ENCODE measurements at places on chromosomes 7 and 10.

DNA sequence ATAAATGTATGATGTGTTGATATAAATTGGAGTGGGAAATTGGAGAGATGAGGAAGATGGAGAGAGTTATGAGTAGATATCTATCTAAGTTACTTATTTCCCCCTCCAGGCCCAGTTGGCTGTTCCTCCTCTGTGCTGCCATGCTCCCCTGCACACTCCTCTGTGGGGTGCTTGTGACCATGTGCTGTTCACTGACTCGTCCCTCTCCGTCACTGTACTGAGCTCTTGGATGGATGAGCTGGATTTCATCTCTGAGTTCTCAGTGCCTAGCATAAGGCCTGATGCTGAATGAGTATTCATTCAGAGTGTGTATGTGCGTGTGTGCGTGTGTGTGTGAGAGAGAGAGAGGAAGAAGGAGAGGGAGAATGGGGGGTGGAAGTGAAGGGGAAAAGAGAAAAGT is 14.5 kb downstream of the OR9A2 start:
- no peak for DNase-seq

GRCh38 chr7:139687980-139688632 is 89.7 kb downstream of the HIPK2 start:
- no peak for DNase-seq

GRCh38 chr7:141674171-141674671 is 27.7 kb downstream of the DENND11 start:
- DNase-seq, result no peak

DNA sequence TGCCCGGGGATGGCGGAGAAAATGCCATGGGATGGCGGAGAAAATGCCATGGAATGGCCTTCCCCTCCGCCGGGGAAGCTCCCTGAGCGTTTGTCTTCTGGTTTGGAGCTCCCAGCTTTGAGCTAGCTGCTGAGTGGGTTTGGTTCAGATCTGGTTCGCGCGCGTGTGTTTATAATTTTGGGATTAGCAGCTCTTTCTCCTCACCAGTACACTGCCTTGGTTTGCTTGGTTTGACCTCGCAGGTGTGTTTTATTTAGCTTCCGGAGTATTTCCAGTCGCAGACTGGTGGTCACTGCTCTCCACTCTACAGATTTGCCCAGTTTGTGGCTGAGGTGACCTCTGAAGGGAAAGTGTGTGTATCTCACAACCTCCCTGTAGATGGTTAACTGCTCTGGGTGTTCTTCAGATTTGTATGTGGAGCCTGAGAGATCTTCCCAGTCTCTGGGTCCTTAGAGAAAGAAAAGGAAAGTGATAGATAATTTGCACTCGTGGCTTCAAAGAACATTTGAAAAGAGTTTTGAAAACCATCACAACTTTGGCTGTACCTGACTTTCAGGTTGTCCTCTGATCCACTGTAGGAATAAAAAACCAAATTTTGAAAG is 597 bp downstream of the ZNF277 start:
- DNase-seq, result no peak

DNA sequence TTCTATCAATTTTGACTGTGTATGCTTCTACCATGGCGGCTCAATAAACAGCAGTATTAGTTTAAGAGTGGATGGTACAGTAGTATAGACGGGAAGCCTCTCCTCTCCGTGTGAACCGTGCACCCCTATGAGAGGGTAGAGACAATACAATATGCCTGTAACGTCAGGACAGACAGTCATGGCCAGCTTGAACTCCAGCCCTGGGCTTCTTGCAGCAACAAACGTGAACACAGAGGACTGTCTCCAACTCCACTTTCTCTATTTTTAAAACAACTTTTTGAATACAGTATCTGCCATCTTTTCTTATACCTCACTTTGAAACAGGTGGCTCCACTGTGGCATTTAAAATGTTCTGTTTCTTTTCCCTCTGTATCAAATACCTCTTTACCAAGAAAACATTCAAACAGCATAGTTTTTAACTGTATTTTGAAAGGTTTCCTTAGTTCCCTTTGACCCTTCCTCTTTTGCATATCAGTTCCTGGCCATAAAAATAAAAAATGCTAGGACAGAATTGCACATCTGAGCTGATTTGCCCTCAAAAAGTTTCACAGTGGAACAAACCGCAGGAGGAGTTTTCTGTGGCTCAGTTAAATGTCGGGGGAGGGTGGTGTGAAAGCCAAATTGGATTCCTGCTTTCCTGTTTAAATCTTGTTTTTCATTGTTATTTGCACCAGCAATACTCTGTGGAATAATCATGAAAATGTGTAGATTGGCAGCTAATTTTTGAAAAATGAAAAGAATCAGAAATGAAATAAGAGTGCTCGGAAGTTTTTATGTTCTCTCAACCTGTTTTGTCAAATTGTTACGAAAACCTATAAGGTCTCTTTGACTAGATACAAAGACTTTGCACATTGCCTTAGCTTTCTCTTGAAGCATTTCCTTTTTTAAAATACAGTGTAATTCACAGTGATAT is 8.0 kb downstream of the IKZF1 start:
- DNase-seq, result no peak

GRCh38 chr10:127919418-127920271 is 12.7 kb downstream of the PTPRE start:
- no peak for DNase-seq

GRCh38 chr10:69961881-69962745 is 90.5 kb upstream of the MACROH2A2 start:
- DNase-seq, result no peak

DNA sequence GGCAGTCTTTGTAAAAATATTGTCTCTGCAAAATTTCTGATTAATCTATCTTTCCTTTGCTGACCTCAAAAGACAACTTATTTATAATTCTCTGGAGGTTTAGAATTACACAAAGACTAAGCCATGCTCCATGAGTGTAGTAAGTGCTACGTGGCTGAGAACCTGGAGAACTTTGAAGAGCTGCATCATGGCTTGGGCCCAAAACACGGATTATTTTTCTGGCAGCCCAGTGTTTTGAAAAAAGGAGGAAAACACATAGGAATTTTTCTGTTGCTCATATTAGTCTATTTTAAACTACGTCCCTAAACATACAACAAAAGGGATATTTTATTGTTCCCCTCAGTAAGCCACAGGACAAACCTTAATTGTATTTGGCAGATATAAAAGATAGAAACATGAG is 360.7 kb upstream of the MYO3A start:
- DNase-seq, result no peak

GRCh38 chr10:80075781-80076180 is 2.7 kb upstream of the TMEM254 start:
- no peak for DNase-seq

DNA sequence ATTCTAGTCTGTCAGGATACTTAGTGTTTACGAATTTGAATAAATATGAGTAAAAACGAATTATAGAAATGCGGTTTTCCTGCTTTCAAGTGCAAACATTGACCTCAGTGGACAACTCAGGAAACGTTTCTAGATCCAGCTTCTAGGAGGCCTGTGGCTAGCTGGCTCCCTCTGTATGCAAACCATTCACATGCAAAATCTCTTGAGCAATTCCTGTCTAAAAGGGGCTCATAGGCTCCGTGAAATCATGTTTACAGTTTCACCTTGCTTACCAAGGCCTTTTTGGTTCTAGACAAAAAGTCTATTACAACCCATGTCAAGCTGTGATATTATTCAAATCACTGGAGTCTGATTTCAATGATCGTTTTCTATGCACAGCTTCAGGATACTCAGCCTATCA is 364.5 kb downstream of the DPP6 start:
- DNase-seq, result no peak

GRCh38 chr10:103668351-103669242 is 175.1 kb downstream of the NEURL1 start:
- no peak for DNase-seq

DNA sequence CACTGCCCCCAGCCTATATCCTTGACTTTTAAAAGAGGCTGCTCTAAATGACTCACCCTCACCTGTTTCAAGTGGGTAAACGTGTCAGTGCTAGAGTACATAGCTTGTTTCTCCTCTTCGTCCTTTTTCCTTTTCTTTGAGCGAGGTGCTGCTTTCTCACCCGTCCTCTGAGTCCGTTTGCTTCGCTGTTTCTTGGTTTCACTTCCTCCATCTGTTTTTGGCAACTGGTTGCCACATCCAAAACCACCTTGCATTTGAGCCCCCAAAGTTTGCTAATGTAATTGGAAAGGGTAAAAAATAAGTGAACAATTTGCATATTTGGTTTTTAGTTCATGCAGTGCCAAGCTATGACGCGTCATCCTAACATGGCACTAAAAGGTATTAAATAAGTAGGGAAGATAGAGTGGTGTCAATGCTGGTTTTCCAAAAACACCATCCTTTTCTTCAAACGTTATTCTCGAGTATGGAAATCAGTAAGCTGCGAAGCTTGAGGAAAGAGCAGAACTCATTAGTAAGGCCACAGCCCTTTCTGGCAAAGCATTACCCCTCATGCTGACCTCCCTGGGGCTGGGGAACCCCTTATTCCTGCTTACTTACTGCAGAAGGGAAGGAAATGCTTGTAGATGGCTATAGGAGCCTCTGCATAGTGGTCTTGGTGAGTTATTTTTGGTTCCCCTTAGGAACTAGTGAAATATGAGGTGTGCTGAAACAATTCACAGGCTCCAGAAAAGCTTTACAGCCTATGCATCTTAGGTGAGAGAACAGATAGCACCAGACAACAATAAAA is 133.5 kb downstream of the GALNT11 start:
- DNase-seq, result no peak

GRCh38 chr10:59622320-59623132 is 87.1 kb downstream of the SLC16A9 start:
- DNase-seq, result no peak

GRCh38 chr10:26735435-26735834 is 37.9 kb downstream of the PDSS1 start:
- DNase-seq, result no peak

- no peak for DNase-seq
Measured at GRCh38 chr10:122288262-122288661, 17.2 kb downstream of the BTBD16 start.

- no peak for DNase-seq
Measured at GRCh38 chr10:7269988-7270387, 140.8 kb downstream of the SFMBT2 start.

DNA sequence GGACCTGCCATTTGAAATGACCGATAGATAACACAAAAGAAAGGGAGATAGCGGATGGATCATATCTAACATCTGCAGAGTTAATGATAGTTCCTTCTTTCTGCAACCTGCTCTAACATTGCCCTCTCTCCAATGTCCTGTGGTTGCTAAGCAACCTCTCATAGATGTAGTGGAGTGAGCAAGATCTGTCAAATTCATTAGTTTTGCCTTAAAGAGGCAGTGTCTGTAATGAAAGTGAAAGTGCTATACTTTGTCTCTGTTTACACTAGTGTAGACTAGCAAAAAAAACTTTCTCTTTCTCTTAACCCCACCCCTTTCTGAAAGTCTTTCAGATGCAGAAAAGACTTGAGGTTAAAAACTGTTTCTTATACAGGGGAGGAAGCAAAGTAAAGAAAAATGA is 1196.9 kb downstream of the SORCS3 start:
- no peak for DNase-seq

- no peak for DNase-seq
Measured at GRCh38 chr7:2022737-2023250, 210.0 kb downstream of the MAD1L1 start.

- no peak for DNase-seq
Measured at GRCh38 chr10:33721509-33721908, 387.0 kb upstream of the NRP1 start.

Data from stimulated activated CD4-positive, alpha-beta T cell treated with anti-CD3 and anti-CD28 coated beads, Interleukin-12 subunit alpha, Interleukin-12 subunit beta, amount 100 ng/mL, for 48 hours (primary cell).